ENCODE measurements at places on chromosomes 7 and 10. TPM values are rescaled to one million over a fixed set of nuclear protein-coding genes. Genes with fewer than 3 reads are reported as not detected.

- no peak for DNase-seq
Measured at GRCh38 chr10:117609796-117610170, 67.2 kb downstream of the EMX2 start.

DNA sequence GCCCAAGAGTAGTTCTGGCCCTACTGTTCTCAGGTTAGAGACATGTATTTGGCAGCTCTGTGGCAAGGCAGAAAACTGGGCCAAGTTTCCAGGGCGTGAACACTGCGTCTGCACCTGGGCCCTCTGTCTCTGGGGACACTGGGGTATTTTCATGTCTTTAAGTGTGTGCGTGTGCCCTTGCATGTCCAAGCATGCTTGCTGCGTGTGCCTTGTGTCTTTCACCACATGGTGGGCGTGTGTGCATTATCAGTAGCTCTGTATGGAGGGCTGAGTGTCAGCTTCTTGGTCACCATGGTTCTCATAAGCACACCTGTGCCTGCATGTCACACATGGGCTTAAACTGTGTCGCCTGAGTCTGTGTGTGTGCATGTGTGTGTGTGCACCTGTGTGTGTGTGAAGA lies 69.3 kb downstream of the HIPK2 start:
- peak; percentile 28 for DNase-seq

FRA10AC1 gene
- total RNA-seq, result 24.8 TPM

DNA sequence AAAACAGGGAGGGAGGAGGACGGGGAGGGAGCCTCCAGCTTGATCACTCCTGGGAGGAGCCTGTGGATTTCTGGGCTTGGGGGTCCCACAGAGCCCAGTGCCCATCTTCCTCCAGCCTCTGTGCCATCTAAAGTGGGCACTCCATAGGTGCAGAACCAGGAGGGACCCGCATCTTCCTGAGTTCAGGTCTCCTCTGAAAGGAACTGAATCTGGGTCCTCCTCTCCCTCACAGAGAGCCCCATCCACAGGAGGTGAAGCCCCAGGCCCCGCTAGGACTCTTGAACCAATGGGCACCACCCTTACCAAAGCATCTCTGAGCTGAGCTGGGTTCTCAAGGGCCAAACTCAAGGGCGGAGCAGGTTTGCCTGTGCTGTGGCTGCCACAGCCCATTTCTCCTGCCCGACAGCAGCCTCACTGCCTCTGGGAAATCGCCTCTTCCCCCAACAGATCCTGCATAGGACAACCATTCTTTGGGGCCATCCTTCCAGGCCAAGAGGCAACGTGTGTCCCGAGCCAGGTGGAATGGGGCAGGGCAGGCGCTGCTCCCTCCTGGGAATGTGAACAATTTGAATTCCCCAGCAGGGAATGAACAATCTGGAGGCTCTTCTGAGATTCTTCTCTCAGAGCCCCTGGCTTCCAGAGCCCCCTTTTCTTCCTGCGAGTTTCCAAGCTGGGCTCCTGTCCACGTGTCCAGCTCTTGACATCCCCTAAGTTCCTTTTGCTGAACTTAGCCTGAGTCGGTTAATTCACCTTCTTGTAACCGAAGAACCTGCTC lies 411.0 kb upstream of the FOXK1 start:
- DNase-seq, result no peak

- no peak for DNase-seq
Measured at GRCh38 chr7:68929781-68930261, 668.5 kb upstream of the AUTS2 start.

GRCh38 chr7:107502154-107502553 lies 32.3 kb downstream of the GPR22 start:
- no peak for DNase-seq

DNA sequence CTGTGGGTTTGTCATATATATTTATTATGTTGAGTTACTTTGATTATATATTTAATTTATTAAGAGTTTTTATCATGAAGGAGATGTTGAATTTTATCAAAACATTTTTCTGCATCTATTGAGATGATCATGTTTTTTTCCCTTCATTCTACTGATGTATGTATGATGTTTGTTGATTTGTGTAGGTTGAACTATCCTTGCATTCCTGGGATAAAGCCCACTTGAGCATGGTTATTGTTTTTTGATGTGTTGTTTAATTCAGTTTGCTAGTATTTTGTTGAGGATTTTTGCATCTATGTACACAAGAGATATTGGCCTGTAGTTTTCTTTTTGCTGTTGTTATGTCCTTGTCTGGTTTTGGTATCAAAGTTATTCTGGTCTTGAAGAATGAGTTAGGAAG lies 31.1 kb downstream of the SCART1 start:
- no peak for DNase-seq

FAM20C gene
- 0.11 TPM for total RNA-seq

WNT8B gene
- total RNA-seq, result not detected

DNA sequence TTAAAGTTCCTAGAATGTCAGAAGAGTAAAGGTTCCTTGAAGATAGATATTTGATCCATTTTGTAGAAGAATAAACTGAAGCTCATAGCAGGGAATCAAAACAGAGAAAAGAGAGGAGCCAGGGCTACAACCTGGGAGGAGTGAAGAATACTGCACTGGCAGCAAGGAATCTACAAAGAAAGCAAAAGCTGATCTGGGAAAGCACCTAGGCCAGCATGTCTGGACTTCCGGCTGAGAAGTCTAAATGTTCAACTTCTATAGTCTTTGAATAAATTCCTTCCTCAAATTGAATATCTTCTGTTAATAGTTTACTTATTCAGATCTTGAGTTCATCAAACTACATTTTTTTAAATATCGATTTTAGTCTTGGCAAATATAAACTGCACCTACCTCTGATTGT lies 78.2 kb downstream of the VPS41 start:
- DNase-seq, result no peak

- DNase-seq, result no peak
Measured at GRCh38 chr7:27344471-27344870, 101.9 kb downstream of the EVX1 start.

- DNase-seq, result no peak
Measured at GRCh38 chr10:61285749-61286148, 167.4 kb downstream of the TMEM26 start.

GJC3 gene
- not detected for total RNA-seq

Measured in activated B cell treated with CpG ODN at 0.5 μM for 24 hours (primary cell).